ENCODE measurements at places on chromosomes 5 and 9. TPM values are rescaled to one million over a fixed set of nuclear protein-coding genes. Genes with fewer than 3 reads are reported as not detected.

Gene CYSRT1
- 0.29 TPM for total RNA-seq

Gene BOD1
- total RNA-seq, result 59.0 TPM

Gene WNK2
- under 0.01 TPM for total RNA-seq

Gene ACOT12
- not detected for total RNA-seq

Gene ANXA2R
- 2.1 TPM for total RNA-seq

Gene EMB
- 0.07 TPM for total RNA-seq

Gene MCTP1
- total RNA-seq, result 86.0 TPM

Gene C5orf34
- 10.6 TPM for total RNA-seq

Gene PCDHB11
- total RNA-seq, result 0.27 TPM

Gene ANKRD18B
- total RNA-seq, result 4.7 TPM

Gene DDX46
- total RNA-seq, result 57.0 TPM

Gene GBGT1
- 14.1 TPM for total RNA-seq

Gene CCDC192
- total RNA-seq, result not detected

Gene SPATA31C1
- not detected for total RNA-seq

Gene PCDHB7
- 0.40 TPM for total RNA-seq

Gene TRIO
- 248 TPM for total RNA-seq

Gene ZNF883
- 0.53 TPM for total RNA-seq

Gene TMEM252
- total RNA-seq, result not detected

Gene BTNL9
- not detected for total RNA-seq

Gene ADCY2
- total RNA-seq, result not detected

Data from thoracic aorta endothelial cell (primary cell).